DND-41 (cell line): ENCODE measurements at places on chromosomes 13 and 19.

GRCh38 chr19:32876236-32876918 is 6.8 kb upstream of the SLC7A9 start:
- no peaks in the 10 kb centered on the region for H3K27me3 ChIP-seq
- DNase-seq = no peak
- peaks cover 9% of the 10 kb centered on the region for H3K36me3 ChIP-seq
- H3K4me1 ChIP-seq = no peaks in the 10 kb centered on the region
- no peak overlapping the region for H3K27ac ChIP-seq

DNA sequence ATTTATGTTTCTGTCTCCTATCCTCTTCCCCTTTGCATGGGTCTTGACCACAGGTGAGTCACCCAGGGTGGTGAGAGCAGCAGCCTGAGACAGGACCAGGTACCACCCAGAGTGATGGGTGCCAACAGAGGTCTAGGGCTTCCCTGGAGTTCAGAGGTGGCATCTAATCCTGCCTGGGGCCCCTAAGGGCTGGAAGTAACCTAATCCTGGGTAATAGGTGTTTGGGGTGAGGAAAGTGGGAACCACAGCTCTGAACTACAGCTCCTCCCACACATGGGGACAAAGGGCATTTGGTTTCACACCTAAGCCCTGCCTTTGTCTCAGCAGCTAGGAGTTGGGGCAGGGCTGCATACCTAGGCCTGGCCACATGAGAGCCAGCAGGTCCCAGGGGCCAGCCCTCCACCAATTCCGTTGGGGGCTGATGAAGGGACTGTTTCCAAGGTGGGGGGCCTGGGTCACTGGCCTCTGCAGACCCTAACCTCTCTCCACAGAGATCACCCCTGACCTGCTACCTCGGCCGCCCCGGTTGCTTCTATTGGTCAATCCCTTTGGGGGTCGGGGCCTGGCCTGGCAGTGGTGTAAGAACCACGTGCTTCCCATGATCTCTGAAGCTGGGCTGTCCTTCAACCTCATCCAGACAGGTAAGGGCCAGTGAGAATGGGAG is 8.0 kb downstream of the SPHK2 start:
- H3K36me3 ChIP-seq = peaks cover 65% of the 10 kb centered on the region
- peaks cover 31% of the 10 kb centered on the region for H3K4me1 ChIP-seq
- DNase-seq = no peak
- no peak overlapping the region for H3K4me3 ChIP-seq

- no peaks in the 10 kb centered on the region for H3K27me3 ChIP-seq
- no peaks in the 10 kb centered on the region for H3K36me3 ChIP-seq
- DNase-seq = no peak
- H3K4me3 ChIP-seq = no peak overlapping the region
Observed at GRCh38 chr13:46621133-46621532, 68.2 kb downstream of the LRCH1 start.

GRCh38 chr13:40283666-40284065 is 382.8 kb downstream of the FOXO1 start:
- DNase-seq = no peak
- H3K27me3 ChIP-seq = no peaks in the 10 kb centered on the region
- no peaks in the 10 kb centered on the region for H3K4me1 ChIP-seq
- H3K36me3 ChIP-seq = no peaks in the 10 kb centered on the region

DNA sequence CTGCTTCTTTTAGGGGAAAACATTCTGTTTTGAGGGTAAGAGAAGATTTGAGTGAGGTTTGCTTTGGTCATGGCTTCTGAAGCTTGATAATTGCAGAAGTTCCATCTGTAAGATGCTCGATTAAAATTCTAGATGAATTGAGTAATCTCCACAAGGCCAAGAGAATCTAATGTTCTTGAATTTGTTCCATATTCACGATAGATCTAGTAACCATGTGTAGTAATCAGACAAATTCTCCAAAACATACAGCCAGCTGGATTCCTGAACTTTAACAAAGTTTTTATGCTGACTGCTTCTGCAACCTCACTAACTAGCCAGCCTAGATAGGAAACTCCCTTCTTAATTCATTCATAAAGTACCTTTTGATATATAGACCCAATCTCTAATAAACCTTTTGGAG is 92.7 kb downstream of the COL4A2 start:
- no peaks in the 10 kb centered on the region for H3K4me1 ChIP-seq
- no peak overlapping the region for H3K4me3 ChIP-seq
- no peak overlapping the region for H3K27ac ChIP-seq
- DNase-seq = no peak
- no peaks in the 10 kb centered on the region for H3K36me3 ChIP-seq

DNA sequence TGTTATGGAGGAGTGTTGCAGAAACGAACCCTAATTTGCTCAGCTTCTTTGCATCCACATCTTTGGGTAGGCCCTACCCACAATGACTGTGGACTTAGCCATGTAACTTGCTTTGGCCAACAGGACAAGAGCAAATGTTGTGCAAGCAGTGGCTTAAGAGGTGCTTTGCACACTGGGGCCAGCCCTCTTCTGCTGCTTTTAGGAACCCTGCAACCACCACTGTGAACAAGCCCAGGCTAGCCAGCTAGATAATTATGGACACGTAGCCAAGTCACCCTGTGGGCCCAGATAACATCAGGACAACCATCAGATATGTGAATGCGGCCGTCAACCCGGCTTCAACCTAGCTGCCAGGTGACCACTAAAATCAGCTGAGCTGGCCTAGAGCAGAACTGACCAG is 17.1 kb downstream of the C19orf47 start:
- no peaks in the 10 kb centered on the region for H3K27me3 ChIP-seq
- no peak overlapping the region for H3K27ac ChIP-seq
- DNase-seq = no peak
- peaks cover 81% of the 10 kb centered on the region for H3K36me3 ChIP-seq

DNA sequence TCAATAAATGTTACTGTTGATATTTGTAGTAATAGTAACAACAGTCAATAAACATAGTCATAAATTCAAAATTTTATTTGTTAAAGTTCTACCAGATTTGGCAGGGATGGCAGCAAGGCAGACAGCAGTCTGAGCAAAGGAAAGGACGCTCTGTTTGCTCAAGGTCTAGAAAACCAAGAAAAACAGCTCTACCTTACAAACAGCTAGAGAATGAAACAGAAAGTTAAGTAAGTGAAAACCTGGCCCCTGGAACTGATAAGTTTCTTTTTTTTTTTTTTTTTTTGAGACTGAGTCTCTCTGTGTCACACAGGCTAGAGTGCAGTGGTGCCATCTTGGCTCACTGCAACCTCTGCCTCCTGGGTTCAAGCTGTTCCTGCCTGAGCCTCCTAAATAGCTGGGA is 27.9 kb downstream of the ENOX1 start:
- H3K27me3 ChIP-seq = no peaks in the 10 kb centered on the region
- no peak for DNase-seq
- H3K36me3 ChIP-seq = no peaks in the 10 kb centered on the region
- no peak overlapping the region for H3K4me3 ChIP-seq
- H3K27ac ChIP-seq = no peak overlapping the region

GRCh38 chr13:28719227-28720055 is 671 bp upstream of the SLC46A3 start:
- H3K36me3 ChIP-seq = peaks cover 10% of the 10 kb centered on the region
- no peak for DNase-seq
- H3K27ac ChIP-seq = peak overlapping the region; percentile 81
- H3K4me1 ChIP-seq = peaks cover 32% of the 10 kb centered on the region

DNA sequence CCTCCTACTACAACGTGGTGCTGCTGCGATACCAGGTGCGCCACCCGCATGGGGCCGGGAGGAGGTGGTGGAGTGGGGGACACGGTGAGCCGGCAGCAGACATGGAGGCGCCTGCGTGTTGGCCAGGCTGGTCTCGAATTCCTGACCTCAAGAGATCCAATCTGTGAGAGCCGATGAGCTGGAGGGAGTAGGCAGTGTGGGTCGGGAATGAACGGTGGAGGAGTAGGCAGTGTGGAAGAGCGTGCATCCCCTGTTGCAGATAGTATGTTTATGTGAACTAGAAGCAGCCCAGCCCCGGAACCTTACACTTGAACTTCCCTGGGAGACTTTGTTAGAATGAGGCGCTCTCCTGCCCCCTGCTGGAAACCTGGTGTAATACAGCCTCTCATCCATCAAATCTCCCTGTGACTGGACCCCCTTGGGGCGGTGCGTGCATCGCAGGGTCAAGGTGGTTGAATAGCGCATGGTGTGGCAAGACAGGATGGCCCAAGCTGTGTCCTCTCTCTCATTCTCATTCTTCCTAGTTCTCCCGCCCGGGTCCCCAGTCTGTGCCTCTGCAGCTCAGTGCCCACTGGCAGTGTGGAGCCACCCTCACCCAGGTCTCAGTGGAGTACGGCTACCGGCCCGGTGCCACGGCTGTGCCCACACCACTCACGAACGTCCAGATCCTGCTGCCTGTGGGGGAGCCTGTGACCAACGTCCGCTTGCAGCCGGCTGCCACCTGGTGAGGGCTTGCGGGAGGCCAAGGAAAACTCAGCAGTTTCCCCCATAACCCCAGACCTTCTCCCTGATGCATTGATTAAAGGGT is 10.5 kb upstream of the B3GNT3 start:
- no peak overlapping the region for H3K27ac ChIP-seq
- H3K27me3 ChIP-seq = no peaks in the 10 kb centered on the region
- peak; percentile 75 for DNase-seq
- no peak overlapping the region for H3K4me3 ChIP-seq

DNA sequence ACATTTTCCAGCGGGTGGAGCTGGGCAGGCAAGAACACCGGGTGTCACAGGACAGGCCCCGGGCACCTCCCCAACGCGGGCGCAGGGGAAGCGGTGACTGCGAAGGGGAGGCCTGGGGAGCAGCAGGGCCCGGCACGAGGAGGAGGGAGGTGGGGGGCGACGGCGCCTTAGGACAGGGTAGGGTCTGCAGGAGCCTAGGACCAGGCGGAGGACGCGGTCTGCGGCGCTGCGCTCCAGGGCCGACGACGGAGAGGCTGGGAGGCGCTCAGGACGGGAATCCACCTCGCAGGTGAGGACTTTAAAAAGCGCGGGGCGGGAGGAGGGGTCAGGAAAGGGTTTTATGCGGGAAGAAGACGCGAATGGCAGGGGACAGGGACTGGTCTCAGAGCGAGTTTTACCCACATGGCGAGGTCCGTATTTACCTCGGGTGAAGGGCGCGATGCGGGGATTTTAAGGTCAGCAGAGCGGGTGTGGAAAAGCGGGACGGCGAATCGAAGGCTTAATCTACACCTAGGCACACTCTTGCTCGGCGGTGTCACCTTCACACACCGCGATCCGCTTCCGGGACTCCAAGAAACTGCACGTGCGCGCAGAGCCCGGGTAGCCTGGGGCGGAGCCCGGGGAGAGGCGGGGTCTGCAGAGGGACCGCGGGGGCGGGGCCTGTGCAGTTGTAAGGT is 13.5 kb downstream of the ERVV-2 start:
- no peaks in the 10 kb centered on the region for H3K27me3 ChIP-seq
- H3K36me3 ChIP-seq = no peaks in the 10 kb centered on the region
- peaks cover 14% of the 10 kb centered on the region for H3K4me1 ChIP-seq
- H3K4me3 ChIP-seq = no peak overlapping the region

DNA sequence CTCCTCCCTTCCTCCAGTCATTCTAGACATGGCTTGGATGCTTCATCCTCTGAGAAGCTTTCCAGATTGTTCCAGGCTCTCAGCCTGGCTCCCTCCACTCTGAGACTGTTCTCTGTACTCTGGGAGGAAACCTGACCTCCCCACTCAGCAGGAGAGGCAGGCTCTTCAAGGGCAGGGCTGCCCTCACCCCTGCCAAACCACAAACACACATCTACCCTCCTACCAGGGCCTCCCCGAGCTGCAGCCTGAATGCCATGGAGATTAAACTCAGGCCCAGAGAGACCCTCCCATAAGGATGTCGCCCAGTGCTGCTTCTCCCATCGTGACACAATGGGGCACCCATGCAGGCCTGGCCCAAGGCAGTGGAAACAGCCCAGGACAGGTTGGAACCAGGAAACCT is 16.2 kb downstream of the NUMBL start:
- H3K4me1 ChIP-seq = no peaks in the 10 kb centered on the region
- no peak for DNase-seq
- H3K36me3 ChIP-seq = peaks cover 63% of the 10 kb centered on the region

DNA sequence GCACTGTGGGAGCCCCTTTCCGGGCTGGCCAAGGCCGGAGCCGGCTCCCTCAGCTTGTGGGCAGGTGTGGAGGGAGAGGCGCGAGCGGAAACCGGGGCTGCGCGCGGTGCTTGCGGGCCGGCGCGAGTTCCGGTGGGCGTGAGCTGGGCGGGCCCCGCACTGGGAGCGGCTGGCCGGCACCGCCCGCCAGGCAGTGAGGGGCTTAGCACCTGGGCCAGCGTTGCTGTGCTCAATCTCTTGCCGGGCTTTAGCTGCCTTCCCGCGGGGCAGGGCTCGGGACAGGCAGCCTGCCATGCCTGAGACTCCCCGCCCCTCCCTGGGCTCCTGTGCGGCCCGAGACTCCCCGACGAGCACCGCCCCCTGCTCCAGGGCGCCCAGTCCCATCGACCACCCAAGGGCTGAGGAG is 405.2 kb upstream of the PRR20A start:
- no peaks in the 10 kb centered on the region for H3K36me3 ChIP-seq
- no peak for DNase-seq

GRCh38 chr13:102658660-102659059 is 36.2 kb downstream of the METTL21C start:
- H3K4me1 ChIP-seq = no peaks in the 10 kb centered on the region
- DNase-seq = no peak
- no peaks in the 10 kb centered on the region for H3K27me3 ChIP-seq
- H3K27ac ChIP-seq = no peak overlapping the region

GRCh38 chr13:90385781-90386489 is 961.6 kb upstream of the MIR17HG start:
- H3K4me1 ChIP-seq = no peaks in the 10 kb centered on the region
- no peak overlapping the region for H3K4me3 ChIP-seq
- DNase-seq = no peak
- no peaks in the 10 kb centered on the region for H3K36me3 ChIP-seq
- no peak overlapping the region for H3K27ac ChIP-seq

GRCh38 chr13:26929971-26930730 is 169.6 kb upstream of the GPR12 start:
- H3K4me3 ChIP-seq = no peak overlapping the region
- peaks cover 8% of the 10 kb centered on the region for H3K27me3 ChIP-seq
- peaks cover 6% of the 10 kb centered on the region; the same call in 1 of the 2 replicates for H3K4me1 ChIP-seq
- DNase-seq = peak; percentile 74
- H3K36me3 ChIP-seq = no peaks in the 10 kb centered on the region

GRCh38 chr19:628168-628567 is 5.2 kb downstream of the POLRMT start:
- no peaks in the 10 kb centered on the region for H3K27me3 ChIP-seq
- H3K36me3 ChIP-seq = peaks cover 67% of the 10 kb centered on the region
- peak; percentile 40 for DNase-seq
- no peak overlapping the region for H3K4me3 ChIP-seq

- H3K27me3 ChIP-seq = no peaks in the 10 kb centered on the region
- peak overlapping the region; percentile 89 for H3K27ac ChIP-seq
- peak overlapping the region; percentile 10; the same call in 1 of the 2 replicates for H3K4me3 ChIP-seq
Observed at GRCh38 chr13:98975822-98976261, 2.0 kb downstream of the DOCK9 start.

- no peaks in the 10 kb centered on the region for H3K4me1 ChIP-seq
- no peak overlapping the region for H3K27ac ChIP-seq
- no peak for DNase-seq
- no peaks in the 10 kb centered on the region for H3K36me3 ChIP-seq
- no peak overlapping the region for H3K4me3 ChIP-seq
Observed at GRCh38 chr13:30074431-30074830, 224.0 kb upstream of the UBL3 start.
